RKO (cell line): ENCODE measurements at places on chromosomes 6 and 20.

DNA sequence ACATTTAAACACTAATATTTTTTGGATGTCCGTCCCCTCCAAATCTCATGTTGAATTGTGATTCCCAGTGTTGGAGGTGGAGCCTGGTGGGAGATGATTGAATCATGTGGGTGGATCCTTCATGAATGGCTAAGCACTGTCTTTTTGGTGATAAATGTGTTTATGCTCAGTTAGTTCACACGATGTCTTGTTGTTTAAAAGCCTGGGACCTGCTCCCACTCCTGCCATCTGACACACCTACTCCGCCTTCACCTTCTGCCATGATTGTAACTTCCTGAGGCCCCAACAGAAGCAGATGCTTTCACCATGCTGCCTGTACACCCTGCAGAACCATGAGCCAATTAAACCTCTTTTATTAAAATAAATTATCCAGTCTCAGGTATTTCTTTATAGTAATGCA, 114.7 kb downstream of the TNFAIP3 start:
- no peak for DNase-seq

- no peak for DNase-seq
These were observed 2.1 kb downstream of the SLC35B2 start for GRCh38 chr6:44255105-44255808.

GRCh38 chr20:44489223-44489622, 13.5 kb downstream of the TTPAL start:
- no peak for DNase-seq

GRCh38 chr6:90044833-90045381, 150.6 kb downstream of the GJA10 start:
- DNase-seq = no peak

DNA sequence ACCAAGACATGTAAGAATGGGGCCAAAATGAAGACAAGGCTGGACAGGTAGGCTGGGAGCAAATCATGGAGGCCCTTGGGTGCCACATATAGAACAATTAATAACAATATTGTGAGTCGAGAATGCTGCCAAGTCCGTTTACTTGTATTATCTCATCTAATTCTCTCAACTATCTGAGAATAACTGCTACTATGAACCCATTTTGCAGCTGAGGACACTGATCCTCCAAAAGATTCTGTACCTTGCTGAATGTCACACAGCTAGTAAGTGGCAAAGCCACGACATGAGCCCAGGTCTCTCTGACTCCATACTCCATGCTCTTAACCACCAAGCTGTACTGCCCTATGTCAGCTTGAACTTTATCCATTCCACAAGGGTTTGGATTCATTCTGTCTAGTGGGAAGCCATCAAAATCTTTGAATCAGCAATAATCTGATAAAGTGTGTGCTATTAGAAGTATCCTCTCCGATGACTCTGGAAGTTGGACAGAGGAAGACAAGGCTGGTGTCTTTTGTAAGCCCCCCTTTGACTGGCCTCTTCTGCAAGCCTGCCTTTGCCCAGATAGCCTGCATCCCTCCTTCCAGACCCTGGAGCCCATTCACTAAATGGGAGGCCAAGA, 43.5 kb upstream of the PDYN start:
- DNase-seq = no peak

DNA sequence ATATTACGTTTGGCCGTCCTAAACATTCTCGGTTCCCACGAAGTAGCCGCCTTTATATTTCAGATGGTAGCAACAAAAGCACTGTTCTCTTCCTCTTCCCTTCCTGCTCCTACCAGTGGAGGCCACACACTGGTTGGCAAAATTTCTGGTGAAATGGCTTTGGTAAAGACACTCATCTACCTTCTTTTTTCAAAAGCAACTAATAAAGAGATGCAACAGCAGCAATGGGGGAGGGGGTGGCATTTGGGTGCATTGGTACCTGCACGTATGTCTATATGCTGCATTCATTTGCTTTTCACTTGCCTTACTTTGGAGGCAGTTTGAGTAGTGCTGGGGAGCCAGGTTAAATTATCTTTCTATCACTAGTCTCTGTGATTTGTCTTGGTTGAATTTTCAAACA, 6.0 kb downstream of the POU3F2 start:
- no peak for DNase-seq

DNA sequence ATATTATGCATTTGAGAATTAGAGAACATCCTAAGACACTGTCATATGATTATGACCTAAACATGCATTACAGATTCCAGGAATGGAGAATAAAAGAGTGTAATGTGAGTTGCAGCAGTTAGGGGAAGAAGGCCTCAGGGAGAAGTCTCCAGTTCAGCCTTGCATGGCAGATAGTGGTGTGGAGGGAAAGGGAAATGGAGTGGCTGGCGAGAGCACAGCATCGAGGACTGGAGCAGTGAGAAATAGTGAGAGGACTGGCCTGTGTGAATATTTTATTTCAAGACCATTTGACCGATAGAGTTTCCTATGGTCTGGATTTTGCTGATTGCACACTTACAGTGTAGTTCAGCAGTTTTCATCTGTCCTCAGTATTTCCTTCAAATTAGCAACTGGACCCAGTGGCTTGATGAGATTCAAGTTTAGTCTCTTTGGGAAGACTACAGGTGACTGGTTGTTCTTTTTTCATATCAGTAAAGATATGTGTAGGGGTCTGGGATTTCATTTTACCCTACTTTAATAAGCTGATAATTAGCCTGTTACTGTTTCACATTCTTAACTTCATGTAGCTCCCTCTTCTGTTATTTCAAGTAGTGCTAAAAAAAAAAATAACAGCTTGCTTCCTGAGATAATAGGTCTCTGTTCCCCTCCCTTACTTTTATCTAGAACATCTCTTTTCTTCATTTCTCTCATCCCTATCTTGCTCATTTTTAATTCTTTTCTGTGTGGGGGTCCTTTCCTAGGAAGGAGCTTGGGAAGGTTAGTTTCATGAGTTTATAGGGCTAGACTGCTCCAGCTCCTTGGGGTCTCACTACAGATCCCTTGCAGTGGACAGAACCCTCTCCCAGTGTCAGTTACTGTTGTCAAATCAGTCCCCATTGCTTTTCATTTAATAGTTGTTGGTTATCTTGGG, 27.9 kb downstream of the BLTP3A start:
- DNase-seq = no peak

GRCh38 chr6:8382434-8382833, 52.9 kb downstream of the SLC35B3 start:
- no peak for DNase-seq

- DNase-seq = no peak
These were observed 212.5 kb downstream of the FOXA2 start for GRCh38 chr20:22371843-22372242.

- no peak for DNase-seq
These were observed 8.9 kb upstream of the RAB44 start for GRCh38 chr6:36688739-36689075.
